ENCODE measurements at places on chromosomes 16 and 17.

GRCh38 chr16:30142672-30143346, 19.8 kb upstream of the MAPK3 start:
- DNase-seq, result peak; percentile 22

DNA sequence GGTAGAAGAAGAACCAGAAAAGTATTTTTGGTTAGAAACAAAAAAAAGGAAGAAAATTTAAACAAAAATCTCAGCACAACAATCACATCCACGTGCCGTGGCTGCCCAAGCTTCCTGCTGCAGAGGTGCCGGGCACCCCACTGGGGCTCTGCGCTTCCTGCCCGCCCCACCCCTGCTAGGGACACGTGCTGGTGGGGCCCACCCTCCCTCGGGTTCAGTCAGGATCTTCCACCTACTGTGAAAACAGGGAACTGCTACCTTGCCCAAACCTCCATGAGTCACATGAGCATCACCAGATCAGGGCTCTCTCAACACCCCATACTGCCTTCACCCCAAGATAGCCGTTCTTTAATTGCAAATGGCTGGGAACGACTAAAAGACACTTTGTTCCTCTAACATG, 24.4 kb upstream of the CYTH1 start:
- DNase-seq, result no peak

DNA sequence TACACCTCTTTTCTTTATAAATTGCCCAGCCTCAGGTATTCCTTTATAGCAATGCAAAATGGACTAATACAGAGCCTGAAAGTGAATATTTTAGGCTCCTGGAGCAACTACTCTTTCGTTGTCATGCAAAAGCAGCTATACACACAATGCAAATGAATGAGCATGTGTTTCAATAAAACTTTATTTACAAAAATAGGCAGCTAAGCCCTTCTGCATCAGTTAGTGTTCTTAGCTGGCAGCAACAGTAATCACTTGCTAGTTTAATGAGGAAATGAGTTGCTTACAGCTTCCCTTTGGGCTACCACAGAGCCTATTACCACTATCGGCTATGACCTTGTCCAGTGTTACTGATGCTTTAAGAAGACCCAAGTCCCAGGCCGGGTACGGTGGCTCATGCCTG, 402.9 kb downstream of the XYLT1 start:
- DNase-seq, result no peak

GRCh38 chr17:66939461-66940114, 24.9 kb upstream of the CACNG4 start:
- DNase-seq, result no peak

DNA sequence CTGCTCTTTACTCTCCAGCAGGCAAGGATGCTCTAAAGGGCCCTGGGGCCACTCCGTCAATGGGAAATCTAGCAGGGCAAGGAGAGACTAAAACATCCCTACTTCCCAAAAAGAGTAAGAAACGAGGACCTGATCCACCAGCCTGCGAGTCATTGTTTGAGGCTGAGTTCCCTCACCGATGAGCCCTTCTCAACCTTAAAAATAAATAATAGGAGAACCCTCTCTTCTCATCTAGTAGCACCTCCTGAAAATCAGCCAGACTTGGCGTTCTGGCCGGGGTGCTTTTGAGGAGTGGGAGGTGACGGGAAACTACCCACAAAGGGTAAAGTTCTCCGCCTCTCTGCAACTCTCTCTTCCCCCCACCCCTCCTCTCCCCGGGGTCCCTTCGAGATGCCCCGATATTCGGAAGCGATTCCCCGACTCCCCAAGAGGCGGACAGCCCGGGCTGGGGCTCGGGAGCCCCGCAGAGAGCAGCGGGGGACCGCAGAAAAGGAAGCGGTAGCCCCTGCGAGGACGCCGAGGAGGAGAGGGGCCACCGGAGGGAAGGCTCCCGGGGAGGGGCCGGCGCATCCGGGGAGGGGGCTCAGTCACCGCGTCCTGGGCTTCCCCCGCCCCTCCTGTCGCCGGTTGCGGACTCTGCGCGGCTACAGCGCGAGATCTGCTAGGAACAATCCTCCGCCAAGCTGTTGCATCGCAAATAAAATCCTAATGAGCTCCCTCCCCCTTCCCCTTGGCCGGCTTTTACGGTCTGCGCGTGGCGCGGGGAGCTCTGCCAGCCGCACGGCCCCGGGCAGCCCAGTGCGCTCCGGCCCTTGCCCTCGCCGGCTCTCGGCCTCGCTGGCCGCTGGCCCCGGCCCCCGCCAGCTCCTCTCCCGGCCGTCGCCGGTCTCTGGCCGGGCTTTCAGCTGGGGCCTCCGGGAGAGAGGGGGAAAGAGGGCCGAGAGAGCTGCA, 1.3 kb downstream of the HOXB9 start:
- DNase-seq, result no peak

DNA sequence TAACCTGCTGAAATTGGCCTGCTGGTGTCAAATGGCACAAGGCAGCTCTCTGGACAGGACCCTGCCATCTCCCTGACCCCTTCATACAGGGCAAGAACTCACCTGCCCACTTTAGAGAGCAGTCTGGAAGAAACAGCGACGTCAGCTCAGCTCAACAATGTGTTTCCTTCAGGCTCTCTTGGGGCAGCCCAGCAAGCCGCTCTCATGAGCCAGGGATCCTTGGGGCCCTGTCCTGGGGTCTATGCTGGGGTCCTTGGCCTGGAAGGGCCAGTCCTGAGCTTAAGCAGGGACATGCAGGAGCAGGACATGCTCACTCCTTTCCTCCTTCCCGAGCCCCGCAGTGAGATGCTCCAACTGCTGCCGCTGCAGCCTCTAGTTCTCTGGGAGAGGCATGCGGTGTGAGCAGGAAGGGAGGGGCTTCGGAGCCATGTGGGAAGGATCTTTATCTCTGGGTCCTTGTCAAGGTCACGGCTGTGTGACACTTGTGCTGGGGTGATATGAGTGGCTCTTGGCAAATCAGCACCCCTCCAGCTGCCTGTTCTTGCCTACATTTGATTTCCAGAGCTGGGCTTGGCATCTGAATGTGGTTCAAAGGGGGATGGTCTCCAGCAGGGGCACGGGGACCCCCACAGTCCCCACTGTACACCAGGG, 3.4 kb downstream of the C1QTNF1 start:
- peak; percentile 49 for DNase-seq

DNA sequence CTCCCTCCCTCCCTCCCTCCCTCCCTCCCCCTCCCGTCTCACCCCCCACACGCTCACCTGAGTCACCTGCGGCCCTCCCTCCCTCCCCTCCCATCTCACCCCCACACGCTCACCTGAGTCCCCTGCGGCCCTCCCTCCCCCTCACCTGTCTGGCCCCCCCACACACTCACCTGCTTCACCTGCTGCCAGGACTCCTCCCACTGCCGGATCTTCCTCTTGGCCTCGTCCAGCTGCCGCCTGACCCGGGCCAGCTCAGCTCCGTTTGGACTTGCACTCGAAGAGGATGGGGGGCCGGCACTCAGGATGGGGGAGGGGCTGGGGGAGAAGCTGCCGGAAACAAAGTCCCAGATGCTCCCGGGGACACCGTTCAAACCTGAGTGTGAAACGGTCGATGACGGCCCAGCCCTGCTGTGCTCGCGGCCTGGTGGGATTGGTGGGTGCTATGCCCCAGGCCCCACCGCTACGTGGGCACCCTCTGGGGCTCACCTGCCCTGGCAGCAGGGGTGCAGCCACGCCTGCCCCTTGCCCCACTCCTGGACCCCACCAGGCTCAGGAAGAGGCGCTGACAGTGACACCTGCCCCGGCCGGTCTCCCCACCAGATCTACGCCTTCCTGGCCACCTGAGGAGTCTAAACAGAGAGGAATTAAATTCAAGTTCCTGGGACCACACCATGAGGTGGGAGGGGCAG, 15.9 kb downstream of the GNPTG start:
- DNase-seq, result no peak

DNA sequence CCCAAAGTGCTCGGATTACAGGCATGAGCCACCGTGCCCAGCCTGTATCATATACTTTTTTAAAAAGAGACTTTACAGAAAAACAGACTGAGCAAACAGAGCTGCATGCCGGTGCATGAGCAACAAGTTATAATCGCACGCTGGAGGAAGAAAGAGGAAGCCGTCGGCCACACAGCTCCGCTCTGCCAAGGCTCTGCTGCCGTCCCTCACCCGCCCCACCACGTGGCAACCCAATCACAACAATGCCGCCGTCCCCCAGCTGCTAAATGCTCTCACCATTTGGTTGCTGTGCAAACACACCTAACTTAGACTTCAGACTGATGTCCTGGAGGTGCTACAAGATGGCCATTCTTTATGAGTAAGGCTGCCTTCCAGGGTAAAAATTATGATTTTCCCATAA, 83.5 kb downstream of the ADCY9 start:
- DNase-seq, result no peak

DNA sequence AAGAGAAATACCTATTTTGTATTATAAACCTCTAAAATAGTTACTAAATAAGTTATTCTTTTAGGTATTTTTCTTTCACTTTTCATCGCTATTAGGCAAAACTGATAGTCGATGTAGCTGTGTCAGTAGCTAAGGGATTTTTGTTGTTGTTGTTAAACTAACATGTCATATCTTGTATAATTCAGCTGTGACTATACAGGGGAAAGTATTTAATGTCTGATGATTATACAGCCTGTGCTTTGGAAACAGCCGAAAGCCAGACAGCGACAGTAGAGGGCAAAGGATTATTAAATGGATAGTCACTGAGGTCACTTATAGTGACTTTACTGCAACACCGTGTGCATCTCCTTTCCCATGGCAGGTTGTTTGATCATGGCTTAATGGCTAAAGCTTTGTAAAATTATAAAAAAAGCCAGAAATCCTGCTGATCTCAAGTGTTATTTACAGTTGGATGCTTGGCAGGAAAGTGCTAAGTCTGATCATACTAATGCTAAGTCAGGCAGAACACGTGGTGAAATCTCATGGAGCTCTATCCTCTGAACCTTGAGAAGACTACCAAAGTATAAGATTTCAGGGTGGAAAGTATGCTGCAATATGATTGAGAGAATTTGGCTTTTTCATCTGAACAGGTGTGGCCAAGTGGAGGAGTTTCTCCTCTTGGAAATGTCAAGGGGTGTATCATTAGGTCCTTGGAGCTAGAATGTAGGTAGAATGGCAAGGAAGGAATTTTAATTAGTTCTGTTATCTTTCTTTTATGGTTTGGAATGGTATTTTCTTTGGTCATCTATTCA, 88.4 kb downstream of the FTO start:
- peak; percentile 28 for DNase-seq

DNA sequence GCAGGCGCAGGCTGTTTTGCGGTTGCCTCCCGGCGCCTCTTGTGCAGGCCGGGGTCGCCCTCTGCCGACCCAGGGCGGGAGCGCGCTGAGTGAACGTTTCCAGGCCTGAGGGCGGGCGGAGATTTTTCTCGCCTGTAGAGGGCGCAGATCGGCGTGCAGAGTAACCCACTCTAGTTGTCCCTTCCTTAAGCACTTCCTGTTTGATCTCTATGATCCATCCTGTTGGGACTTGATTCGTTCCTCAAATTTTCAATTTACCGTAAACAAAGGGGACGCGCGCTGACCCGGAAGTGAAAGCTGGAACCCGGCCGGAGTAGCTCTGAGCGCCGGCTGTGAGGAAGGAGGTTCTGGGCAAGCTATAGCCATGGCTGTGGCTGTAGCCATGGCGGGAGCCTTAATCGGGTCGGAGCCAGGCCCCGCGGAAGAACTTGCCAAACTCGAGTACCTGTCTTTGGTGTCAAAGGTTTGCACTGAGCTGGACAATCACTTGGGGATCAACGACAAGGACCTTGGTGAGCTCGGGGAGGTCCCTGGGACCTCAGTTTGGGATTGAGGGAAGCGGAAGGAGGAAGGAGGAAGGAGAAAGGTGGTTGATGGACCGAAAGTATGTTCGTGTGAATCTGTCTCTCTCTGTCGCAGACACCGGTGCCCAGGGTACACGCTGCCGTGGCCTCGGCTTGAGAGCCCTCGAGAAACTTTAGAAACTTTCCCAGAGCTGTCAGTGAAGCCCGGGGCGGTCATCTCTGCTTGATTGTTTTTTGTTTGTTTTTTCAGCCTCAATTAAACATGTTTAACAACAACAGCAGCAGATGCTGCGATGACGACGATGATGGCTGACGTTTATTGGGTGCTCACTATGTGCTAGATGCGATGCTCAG, at the start of gene DHX8:
TSS of gene DHX8 (plus strand) at position 302 of the 878 bp plus-strand sequence. CDS start at position 365, 63 bp downstream.
- peak; percentile 99 for DNase-seq
